ENCODE measurements at places on chromosomes 16 and 17.

- DNase-seq = no peak
These were observed 6.8 kb upstream of the CLUH start for GRCh38 chr17:2718150-2718938.

DNA sequence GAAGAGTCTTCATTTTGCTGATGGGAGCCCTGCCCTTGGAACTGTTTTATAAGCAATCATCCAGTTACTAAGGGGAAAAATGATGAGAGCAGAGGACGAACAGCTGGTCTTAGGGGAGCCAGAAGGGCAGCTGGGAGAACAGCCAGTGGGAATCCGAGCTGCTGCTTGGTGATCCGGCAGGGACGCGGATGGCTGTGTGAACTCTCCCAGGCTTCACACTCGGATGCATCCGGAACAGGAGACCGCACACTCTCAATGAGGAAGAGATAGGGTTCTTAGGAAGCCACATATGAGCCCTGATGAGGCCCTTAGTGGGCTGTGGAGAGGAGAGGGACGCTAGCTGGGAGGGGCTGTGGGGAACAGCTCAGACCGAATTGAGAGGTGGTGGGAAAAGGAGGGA, 5.0 kb upstream of the CACNG5 start:
- no peak for DNase-seq

DNA sequence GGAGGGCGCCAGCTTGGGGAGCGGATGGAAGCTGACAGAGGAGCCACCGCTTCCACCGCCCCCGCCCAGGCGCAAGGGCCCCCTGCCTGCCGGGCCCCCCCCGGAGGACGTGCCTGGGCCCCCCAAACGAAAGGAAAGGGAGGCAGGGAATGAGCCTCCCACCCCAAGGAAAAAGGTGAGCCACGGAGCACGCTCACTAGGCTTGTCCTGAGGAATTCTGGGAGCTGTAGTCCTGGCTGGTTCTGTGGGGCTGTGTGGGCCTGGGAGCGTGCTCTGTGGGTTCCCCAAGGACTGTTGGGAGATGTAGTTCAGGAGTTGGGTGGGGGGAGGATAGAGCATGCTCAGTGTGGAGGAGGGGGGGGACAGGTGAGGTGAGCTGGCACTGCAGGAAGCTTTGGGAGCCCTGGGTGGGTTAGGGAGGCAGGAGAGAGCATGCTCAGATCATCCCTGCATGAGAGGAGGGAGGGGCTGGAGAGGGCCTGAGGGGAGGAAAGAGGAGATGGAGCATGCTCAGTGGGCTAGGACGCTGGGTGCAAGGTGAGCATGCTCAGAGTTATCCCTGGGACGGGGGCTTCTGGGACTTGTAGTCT, 4.5 kb downstream of the FBXL19 start:
- no peak for DNase-seq

DNA sequence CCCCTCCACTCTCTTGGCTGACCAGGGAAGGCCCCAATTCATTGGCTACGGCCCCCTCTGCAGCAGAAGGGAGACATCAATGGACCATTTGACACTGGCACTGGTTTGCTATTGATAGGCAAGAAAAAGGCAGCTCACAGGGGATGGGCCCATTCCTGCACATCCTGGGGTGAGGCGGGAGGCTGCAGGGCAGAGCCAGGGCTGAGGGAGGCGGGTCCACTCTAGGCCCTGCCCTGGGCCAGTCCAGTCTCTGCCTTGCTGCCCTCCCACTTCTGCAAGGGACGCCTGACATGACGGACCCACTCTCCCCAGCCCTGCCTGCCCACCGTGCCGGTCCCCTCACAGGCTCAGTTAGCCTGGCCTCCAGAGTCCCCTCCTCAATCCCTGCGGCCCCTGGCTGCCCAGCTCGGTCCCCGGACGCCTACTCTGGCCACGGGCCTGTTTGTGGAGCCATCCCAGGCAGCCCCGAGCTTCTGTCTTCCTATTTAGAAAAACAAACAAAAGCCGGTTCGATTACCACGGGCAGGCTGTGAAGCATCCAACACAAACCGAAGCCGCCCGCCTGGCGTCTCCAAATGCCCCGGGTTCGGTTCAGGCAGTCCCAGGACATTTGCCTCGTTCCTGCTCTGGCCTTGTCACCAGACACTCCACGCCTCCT, 160.7 kb downstream of the IRX5 start:
- DNase-seq = no peak

DNA sequence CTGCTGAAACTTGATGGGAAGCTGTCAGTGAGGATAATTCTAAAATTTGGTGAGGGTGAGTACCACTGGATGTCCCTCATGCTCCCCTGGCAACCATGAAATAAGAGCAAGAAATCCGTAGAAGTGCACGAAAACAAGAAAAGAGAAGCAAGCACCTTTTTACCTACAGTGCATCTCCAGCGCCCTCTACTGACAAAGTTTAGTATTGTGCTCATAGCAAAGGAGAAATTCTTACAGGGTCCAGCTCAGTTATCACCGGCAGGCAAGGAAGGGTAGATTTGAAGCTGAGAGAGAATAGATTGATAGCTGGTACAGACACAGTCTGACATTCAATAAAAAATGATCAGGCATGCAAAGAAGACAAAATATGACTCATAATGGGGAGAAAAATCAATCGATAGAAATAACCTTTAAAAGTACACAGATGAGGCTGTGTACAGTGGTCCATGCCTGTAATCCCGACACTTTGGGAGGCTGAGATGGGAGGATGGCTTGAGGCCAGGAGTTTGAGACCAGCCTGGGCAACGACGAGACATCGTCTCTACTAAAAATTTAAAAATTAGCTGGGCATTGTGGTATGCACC, 28.3 kb upstream of the TEX2 start:
- no peak for DNase-seq

GRCh38 chr17:30600830-30601494, 123.8 kb downstream of the GOSR1 start:
- no peak for DNase-seq

DNA sequence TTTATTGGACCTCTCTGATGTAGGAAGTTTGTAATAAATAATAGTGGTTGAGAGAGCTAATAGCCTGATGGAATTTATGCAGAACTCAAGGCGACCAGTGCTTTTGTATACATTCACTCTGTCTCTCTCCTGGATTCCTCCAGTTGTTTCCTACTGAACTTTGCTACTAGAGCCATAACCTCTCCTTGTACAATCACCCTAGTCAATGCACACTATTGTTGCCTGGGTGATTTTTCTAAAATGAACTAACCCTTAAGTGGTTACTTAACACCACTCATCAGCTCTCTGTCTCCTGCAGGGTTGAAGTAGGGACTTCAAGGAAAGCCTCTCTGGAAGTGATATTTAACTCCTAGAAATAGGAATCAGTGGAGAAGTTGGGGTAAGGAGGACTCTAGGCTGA, 9.7 kb downstream of the PHKB start:
- DNase-seq = no peak

DNA sequence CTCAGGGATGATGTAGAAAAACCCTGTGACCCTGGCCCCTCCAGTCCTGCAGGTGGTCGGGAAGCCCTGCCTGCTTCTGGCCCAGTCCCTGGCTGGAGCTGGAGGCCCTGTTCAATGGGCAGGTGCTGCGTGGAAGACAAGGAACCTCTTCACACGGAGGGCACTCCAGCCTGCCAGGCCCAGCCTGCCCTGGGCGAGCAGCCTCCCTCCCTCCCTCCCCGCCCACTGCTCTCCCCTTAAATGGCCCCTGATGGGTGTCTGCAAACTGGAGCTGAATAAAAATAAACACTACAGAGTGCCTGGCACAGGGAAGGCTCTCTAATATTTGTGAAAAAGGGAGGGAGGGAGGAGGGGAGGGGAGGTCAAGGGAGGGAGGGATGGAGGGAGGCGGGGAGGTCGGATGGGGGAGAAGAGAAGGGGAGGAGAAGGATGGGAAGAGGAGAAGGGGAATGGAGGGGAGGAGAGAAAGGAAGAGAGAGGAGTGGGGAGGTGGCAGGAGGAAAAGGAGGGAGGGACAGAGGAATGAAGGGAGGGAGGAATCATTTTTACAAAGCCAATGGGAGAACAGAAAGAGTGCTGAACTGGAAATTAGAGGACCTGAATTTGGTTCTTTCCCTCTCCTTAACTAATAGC, 222.8 kb upstream of the TNRC6C start:
- DNase-seq = no peak

DNA sequence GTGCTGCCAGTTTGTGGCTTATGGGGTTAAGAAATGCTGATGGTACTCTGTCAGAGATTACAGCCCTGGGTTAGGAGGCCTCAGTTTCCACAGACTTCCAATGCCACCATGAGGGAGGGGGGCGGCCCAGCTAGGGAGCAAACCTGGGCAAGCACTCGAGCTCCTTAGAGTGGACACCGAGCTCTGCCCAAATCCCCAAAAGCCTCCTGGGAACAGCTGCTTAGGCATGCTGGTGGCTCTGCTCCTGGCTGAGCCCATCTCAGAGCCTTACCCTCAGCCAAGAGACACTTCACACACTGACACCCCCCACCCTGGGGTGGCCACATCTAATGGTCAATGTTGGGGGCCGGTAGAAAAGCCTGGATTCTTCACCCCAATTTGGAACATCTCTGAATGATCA, 66.1 kb downstream of the C16orf78 start:
- DNase-seq = no peak

DNA sequence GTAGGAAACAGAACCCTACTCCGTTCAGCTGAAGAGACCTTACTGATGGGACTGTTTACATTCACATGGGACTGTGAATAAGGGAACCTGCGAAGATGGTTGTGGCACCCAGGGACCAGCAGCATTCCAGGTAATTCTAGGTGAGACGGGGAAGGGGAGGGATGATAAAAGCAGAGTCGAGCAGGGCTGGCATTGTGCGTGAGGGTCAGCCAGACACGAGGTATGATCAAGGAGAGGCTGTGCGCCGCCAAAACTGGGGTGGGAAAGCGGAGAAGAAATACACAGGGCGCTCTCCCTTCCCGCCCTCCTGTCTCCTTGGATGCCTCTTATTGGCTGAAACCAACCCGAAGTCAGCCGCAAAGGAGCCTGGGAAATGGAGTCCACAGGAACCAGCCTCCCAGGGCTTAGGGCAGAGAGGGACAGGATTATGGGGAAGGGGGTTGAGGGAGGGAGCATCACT, 38.4 kb upstream of the CSNK2A2 start:
- DNase-seq = peak; percentile 57

- DNase-seq = no peak
These were observed 37.6 kb upstream of the PIRT start for GRCh38 chr17:10875430-10875851.

GRCh38 chr16:20946015-20946629, 45.6 kb downstream of the LYRM1 start:
- no peak for DNase-seq
